ENCODE measurements at places on chromosomes 2 and 18. TPM values are rescaled to one million over a fixed set of nuclear protein-coding genes. Genes with fewer than 3 reads are reported as not detected.

DNA sequence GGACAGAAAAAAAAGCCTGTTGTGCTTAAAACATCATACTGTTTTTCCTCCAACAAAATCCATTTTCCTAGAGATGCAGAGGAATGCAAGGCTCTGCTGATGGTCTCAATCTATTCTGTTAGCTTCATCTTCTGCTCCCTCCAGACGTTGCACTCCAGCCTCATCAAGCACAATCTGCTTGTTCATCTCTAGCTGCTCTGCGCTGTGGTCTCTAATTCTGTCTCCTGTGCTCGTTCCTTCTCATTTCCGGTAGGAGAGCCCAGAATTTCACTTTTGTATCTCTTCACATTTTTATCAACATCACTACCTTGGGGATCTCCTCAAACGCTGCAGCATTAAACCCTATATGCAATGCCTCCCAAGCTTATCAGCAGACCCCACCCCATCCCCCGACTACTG, 708.9 kb downstream of the RNF144A start:
- no peak for DNase-seq

GRCh38 chr2:208618220-208618619, 211.6 kb downstream of the PTH2R start:
- no peak for DNase-seq

- DNase-seq = no peak
These were observed 280.4 kb downstream of the ALPK2 start for GRCh38 chr18:58348517-58348916.

Gene CYP27A1
- 21.9 TPM for total RNA-seq

Gene SERPINB11
- not detected for total RNA-seq

Gene GLB1L
- 4.2 TPM for total RNA-seq

Gene TGOLN2
- 27.4 TPM for total RNA-seq

Gene TEX261
- 11.9 TPM for total RNA-seq

Gene MYL1
- 6.6 TPM for total RNA-seq

Data from thymus (tissue), 14 donors.